Activated CD4-positive, alpha-beta T cell treated with anti-CD3 and anti-CD28 coated beads, Interleukin-2, amount 50 U/mL, for 48 hours (primary cell): ENCODE measurements at places on chromosomes 4 and X.

DNA sequence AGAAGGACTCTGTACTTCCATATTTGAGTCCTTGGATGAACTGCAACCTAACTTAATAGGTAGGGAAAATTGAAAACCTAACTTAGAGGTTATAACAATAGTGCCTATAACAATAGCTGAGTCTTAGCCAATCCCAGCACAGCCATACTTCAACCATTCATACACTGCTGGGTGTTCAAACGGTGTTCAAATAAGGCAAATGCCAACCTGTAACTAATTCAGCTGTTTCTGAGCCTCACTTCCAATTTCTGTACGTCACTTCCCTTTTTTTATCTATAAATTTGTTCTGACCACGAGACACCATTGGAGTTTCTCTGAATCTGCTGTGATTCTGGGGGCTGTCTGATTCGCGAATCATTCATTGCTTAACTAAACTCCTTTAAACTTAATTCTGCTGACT, 9.6 kb upstream of the GRSF1 start:
- DNase-seq = no peak

GRCh38 chr4:3373468-3373867, 68.3 kb upstream of the HGFAC start:
- DNase-seq = no peak

DNA sequence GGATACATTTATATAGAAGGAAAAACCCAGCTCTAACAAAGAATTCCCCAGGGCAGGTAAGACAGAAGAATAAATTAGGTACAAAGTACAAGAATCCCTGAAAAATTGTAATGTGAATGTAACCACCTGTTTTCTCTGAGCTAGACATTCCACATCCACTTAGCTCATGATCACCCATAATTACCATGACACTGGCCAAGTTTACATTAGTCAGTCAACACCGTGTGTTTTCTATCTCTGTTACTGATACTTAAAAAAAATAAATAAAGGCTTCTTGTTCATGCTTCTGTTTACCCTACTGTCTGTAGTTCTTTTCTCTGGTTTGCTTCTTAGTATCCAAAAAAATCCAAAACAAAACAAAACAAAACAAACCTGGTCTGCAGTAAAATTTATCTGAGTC, 66.0 kb downstream of the CBLL2 start:
- no peak for DNase-seq

- DNase-seq = no peak
Observed at GRCh38 chrX:110218591-110218990, 99.3 kb downstream of the AMMECR1 start.
